ENCODE measurements at places on chromosomes 1 and 21.

GRCh38 chr1:151547119-151547899 is 7.2 kb downstream of the TUFT1 start:
- DNase-seq = no peak

GRCh38 chr1:86082183-86082582 is 74.4 kb downstream of the COL24A1 start:
- no peak for DNase-seq

GRCh38 chr1:101653482-101653946 is 343.2 kb downstream of the OLFM3 start:
- no peak for DNase-seq

DNA sequence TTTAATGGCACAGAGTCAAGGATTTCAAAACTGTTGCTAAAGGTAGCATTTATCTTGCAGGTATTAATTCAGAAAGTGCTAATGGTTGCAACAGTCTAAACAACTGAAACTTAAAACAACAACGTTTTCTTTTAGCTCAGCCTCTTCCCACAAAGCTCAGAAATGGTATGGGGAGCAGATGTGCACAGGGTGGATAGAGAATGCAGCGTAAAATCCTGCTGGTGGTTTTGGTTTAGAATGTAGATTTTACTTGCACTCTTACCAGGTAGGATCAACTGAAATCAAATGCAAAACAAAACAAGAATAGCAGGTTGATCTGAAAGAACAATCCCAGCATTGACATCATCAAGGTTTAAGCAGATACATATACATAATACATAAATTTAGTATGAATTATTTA is 3.8 kb upstream of the LRRC8C start:
- DNase-seq = no peak

DNA sequence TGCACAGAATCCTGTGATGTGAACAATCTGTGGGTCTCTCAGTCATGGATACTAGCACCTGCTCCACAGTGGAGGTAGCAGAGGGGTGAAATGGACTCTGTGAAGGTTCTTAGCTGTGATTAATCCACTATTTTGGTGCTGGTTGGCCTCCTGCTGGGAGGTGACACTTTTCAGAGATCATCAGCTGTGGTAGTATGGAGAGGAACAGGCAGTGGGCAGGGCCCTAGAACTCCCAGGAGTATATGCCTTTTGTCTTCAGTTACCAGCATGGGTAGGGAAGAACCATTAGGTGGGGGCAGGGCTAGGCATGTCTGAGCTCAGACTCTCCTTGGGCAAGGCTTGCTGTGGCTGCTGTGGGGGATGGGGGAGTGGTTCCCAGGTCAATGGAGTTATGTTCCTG is 54.0 kb upstream of the KCNJ15 start:
- DNase-seq = no peak

DNA sequence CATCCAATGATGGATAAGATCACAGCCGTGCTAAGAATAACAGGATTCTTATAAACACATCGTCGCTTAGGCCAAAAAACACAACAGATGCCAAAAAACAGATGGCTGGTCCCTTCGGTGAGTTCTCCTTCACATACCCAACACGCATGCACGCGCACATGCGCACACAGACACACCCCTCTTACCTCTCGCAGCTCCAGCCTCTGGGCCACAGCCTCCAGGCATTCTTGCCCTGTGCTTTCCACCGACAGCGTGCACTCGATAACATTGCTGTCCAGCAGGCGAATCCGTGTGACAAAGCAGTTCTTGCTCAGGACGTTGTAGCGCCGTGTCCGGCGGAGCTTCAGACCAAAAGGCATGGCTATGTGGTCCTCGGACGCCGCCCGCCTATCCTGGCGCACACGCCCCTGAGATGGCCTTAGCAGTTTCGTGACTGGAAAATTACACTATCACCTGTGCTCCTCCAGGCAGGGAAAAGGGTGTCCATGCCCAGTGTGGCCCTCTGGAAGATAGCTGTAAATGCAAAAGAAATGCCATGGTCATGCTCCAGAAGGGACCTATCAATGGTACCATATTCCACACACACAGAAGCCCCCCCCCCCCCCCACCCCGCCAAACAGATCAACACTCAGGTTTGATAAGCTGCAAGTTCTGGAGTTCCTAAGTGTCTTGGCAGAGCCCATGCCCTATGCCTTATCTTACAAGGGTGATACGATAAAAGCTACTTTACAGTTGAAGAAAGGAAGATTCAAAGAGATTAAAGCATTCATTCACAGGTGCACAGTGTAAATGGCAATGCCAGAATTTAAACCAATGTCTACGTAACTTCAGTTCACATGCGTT is 86.7 kb downstream of the PTPN14 start:
- no peak for DNase-seq

All from stimulated activated CD4-positive, alpha-beta T cell treated with anti-CD3 and anti-CD28 coated beads, Interleukin-1b, Interleukin-23, amount 100 ng/mL, for 24 hours (primary cell).